ENCODE measurements at places on chromosomes 4 and X.

- DNase-seq: no peak
These were observed 10.1 kb downstream of the IDS start for GRCh38 chrX:149494844-149495565.

DNA sequence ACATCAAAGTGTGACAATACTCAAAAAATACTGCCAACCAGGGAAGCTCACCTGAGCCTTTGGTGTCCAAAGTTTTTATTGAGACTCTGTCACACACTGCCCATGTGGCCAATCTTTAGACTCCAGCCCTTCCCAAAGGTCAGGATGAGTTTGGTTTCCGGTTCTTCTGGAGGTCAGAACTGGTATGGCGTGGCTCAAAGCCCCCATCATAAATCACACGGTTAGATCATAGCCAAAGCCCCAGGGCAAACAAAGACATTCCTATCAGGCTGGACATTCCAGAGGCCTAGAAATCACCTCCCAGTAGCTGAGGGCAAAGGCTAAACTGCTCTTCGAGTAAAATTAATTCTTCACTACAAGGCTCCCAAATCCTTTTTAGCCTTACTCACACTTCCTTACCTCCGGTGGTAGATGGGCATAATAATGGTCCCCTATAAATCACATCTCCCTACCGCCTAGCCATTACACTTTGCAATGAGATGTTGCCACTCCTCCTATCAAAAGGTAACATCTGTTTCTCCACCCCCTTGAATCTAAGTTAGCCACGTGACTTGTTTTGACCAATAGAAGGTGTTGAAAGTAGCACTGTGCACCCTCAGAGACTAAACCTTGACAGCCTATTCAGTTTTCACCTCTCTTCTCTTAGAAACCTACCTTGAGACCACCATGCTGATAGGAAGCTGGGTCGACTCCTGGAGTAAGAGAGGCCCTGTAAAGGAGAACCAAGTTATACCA is 137.8 kb upstream of the DUSP21 start:
- DNase-seq: no peak

GRCh38 chr4:131459430-131460101 is 1689.5 kb upstream of the PCDH10 start:
- no peak for DNase-seq

DNA sequence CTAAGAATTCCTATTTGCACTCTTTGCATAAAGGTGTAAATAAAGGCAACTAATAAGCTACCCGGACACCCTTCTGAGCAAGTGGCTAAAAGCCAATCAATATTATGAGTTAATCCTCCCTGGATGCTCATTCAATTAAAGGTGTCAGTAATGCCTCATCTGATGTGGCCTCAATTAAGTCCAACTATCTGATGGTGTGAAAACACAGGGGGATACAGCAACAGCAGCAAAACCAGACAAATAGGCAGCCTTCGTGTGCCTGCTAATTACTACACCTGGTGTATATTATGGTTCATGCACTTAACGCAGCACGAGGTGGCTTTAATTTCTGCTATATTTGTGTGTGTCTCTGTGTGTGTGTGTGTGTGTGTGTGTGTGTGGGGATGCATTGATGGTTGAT is 244.4 kb downstream of the DCLK2 start:
- DNase-seq: no peak

DNA sequence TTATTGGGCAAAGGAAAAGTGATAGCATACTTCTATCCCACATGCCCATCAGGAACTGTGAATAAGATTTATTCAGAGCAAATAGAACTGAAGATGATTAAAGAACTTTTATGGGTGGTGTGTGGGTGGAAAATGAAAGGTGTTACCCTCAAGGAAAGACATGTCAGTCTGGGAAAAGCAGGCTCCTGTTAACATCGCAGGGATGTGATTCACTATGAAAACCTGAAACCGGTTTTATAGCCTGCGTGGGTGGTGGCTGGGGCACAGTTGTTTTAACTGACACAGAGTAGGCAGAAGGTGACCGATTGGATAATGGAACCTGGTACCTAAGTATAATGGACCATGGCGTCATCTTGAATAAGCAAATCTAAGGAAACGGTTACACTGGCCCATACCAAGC is 61.3 kb upstream of the CASK start:
- DNase-seq: no peak

DNA sequence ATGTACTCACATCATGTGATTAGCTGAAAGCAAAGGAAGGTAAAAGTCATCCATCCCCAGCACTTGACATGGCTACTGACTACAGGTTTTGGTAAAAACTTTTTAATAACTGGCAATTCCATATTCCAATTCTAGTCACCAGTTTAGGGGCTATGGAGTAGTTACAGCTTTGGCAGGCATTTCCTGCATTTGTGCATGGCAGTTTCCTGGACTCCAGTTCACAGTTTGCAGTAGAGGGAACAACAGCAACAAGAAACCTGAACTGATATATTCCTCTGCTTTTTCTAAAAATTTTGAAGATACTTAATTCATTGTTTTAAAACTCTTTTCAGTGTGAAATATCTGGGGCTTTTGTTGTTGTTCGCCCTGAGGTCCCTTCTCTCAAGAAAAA is 184.3 kb downstream of the PPP3CA start:
- no peak for DNase-seq

- no peak for DNase-seq
These were observed 31.1 kb downstream of the ZCCHC4 start for GRCh38 chr4:25343671-25344070.

DNA sequence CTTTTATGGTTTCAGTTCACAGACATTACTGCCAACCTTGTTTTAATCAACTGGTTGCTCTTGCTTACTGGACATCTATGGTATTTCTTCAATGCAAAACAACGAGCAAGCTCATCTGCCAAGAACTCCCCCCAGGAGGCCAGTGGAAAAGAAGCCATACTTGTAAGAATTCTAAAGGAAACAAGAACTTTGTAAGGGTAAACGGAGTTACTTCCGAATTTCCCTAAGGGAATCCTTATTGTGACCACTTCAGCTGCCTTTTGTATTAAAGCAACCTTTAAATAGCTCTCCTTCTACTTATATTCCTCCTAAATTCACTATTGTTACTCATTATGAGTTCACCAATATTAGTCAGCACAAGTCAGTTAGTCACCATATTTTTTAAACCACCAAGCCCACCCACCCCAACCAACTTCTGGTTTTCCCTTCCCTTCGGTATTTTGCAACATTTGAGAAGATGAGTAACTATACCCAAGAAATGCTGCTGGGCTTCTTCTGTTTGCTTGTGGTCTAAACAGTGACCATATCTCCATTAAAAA is 602.8 kb upstream of the DIPK2B start:
- DNase-seq: no peak

DNA sequence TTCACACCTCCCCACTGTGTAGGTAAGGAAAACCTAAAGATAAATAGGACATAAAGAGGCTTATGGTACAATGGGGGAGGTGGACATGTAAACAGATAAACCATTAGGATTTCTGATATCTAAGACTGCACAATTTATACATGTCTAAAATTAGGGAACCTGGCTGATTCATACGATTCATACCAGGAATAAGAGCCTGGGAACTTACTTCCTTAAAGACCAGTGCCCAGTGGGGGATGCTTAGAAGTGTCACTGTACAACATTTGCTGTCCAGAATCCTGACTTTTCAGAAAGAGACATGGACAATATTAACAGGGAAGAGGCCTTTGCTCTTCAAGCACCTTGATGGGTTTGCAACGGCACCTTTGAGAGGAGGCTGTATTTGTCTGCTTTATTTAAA is 116.8 kb upstream of the KIT start:
- DNase-seq: no peak

DNA sequence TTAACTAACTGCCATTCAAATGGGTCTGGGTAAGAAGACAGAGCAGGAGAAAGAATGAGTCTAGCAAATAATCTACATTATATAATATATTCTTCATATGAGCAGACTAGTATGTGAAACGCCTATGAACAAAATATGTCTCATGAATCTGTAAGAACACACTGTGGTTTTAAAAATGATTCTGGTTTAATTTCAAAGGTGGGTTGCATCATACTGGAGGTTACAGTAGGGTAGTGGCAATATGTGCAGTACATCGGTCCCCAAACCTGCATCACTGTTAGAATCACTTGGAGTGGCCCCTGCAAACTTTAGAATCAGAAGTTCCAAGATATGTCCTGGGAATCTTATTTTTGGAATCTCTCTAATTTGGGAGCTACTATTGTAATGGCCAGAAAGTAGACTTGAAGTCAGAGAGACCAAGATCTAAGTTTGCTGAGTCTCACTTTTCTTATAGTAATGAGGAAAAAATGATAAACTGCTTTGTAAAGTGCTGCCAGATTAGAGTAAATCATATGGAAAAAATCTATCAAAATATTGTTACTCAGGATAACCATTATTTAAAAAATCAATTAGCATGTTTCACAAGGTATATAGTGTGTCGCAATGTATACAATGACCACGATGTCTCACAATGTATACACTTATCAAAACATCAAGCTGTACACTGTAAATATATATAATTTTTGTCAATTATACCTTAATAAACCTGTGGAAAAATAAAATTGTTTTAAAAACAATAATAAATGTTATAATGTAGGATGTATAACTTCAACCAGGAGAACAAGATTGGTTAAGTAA is 37.9 kb upstream of the ARSJ start:
- DNase-seq: no peak

- DNase-seq: no peak
These were observed 388.8 kb upstream of the EPHA5 start for GRCh38 chr4:66059136-66059535.

DNA sequence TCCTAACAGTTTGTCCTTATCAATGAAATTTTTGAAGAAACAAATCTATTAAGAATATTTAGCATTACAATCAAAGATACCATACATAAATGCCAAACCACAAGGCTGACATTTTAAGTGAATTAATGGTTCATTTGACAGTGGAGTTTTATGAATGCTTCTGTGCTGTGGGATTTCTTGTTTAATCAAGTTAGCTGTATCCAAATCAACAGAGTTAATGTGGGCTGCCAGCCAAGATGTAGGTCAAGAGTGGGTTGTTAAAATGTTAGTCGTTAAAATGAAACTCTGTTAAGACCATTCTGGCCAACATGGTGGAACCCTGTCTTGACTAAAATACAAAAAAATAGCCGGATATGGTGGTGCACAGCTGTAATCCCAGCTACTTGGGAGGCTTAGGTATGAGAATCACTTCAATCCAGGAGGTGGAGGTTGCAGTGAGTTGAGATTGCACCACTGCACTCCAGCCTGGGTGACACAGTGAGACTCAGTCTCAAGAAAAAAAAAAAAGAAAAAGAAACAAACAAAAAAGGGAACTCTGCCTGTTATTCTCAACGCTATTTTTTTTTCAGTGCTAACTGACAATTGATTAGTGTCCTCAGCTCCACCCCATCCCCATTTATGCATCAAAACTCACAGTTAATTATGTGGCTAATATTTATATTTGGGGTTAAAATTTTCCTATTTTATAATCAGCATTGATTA is 20.2 kb downstream of the GPAT3 start:
- DNase-seq: no peak

- no peak for DNase-seq
These were observed 124.6 kb upstream of the ACSL4 start for GRCh38 chrX:109857584-109858228.

- no peak for DNase-seq
These were observed 32.9 kb downstream of the USP9X start for GRCh38 chrX:41118156-41118555.

- DNase-seq: no peak
These were observed 70.7 kb upstream of the SH3RF1 start for GRCh38 chr4:169341490-169341889.

- peak; percentile 19 for DNase-seq
These were observed 487 bp downstream of the HMGB2 start for GRCh38 chr4:173333658-173334084.

DNA sequence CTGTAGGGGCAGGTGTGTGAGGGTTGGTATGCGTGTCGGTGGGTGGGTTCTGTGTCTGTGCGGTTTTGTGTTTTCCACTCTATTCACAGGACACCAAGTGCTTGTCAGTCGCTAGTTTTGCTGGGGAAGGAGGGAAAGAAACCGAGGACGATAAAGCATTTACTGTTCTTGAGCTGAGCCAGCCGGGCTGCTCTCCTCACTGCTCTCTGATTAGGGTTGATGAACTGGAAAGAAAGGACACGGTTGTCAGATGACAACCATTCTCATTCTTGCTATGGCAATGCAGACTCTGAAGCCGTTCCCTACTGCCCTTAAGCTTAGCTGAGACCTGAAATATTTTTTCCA is 832 bp downstream of the EGFL6 start:
- DNase-seq: no peak

DNA sequence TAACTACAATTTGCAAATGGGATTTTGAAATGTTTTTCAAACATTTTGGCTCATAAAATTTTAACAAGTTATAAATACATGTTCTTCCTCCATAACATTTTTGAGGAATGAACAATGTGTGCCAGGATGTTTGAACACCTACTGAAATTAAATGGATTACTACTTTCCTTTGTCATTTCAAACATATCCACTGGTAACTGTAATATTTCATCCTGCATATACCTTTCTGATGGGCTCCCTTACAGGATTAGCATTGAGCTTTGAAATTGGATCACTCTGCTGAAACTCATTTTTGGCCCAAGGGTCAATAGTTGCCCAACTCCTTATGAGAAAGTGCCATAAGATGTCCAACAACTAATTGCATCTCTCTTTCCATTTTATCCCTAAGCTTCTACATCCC is 17.6 kb downstream of the GRPR start:
- no peak for DNase-seq

DNA sequence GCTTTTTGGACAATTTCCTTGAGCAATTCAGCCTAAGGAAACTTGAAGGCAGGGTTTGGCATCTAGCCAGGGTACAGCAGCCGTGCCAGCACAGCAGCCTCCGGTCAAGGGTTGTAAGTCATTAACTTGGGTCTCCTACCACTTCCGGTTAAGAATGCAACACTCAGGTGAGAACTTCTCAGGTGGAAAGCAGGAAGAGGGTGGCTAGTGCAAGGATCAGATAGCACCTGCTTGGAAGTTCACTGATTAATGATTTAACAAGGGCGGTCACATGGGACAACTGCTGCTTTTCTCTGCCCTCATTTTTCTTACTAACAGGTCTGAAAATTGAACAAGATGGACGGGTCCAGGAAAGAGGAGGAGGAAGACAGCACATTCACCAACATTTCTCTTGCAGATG is 30.1 kb upstream of the SCOC start:
- DNase-seq: no peak

Data from activated CD4-positive, alpha-beta T cell treated with anti-CD3 and anti-CD28 coated beads, Interleukin-2, amount 50 U/mL, for 4 hours (primary cell).